ENCODE measurements at places on chromosomes 2 and 18.

GRCh38 chr18:74197705-74198341 lies 49.5 kb downstream of the TIMM21 start:
- DNase-seq, result no peak

- DNase-seq, result no peak
Observed at GRCh38 chr2:220432645-220433044, 805.2 kb downstream of the SLC4A3 start.

- DNase-seq, result no peak
Observed at GRCh38 chr2:11942178-11942569, 195.7 kb downstream of the LPIN1 start.

GRCh38 chr2:28713577-28714298 lies 37.9 kb upstream of the PPP1CB start:
- no peak for DNase-seq

- no peak for DNase-seq
Observed at GRCh38 chr2:8893978-8894820, 56.8 kb upstream of the KIDINS220 start.

GRCh38 chr2:705971-706511 lies 28.8 kb upstream of the TMEM18 start:
- DNase-seq, result no peak

DNA sequence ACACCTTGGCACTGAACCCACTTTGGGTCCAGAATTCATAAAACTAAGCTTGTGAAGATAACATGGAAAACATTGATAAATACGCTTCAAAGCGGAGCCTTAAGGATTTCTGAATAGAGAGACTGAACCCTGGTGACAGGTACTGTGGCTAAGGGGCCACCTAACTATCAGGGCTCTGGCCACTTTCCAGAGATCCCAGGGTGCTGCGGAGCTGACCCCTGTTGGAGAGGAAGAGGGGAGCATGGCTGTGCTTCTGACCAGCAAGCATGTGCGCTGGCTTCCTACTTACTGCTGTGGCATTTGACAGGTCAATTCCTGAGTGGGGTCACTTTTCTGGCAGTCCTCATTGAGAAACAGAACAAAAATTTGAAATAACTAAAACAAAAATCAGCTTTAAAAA lies 228.3 kb downstream of the NAPG start:
- no peak for DNase-seq

DNA sequence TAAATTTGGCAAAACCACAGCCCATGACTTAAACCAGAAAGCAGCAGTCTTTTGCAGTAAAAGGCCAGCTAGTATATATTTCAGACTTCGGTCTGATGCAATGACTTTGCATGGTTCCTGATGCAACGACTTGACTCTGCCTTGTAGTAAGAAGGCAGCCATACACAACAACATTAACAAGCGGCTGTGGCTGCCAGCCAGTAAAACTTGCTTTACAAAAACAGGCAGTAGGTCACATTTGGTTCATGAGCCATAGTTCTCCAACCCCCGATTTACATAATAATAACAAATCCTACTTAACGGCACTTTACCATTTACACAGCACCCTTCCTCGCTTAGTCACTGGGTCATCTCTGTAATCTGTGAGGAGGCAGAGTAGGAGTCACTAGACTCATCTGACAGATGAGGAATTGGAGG lies 410.3 kb downstream of the LRATD1 start:
- peak; percentile 30 for DNase-seq

DNA sequence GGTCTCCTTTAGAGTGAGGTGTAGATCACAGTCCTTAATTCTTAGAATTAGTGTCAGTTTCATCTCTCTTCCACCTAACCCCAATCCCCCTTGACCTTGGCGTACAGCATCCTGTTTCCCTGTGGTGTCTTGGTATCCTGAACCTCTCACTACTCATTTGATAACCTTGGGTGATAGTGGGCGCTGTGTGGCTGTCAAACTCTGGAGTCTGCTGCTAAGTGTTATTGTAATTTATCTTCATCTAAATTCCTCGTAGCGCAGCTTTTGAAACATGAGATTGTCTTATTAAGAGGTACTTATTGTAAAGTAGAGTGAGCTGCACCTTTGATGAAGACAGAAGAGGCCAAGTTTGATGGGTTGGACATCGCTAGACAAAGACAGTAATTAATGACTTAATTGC lies 222.6 kb upstream of the SPRED2 start:
- no peak for DNase-seq

GRCh38 chr18:79421275-79421857 lies 25.6 kb downstream of the NFATC1 start:
- no peak for DNase-seq

GRCh38 chr2:156792242-156792840 lies 356.2 kb downstream of the GPD2 start:
- DNase-seq, result no peak

DNA sequence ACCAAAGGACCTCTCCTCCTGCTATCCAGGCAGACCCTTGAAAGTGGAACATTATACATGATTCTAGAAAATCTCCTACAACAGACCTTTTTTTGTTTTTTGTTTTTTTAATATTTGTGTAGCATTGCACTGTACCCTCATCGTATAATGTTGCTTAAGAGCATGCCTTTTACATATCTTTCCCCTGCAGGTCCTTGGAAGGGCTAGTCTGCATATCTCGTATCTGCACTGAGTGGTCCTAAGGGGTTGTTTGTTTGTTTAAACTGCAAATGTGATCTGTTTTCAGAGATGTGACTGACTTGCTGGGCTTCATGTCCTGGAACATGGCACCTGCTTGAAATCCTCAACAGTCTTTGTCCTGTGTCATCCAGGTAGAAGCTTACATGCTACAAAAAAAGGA lies 204.1 kb downstream of the FAM210A start:
- no peak for DNase-seq

- no peak for DNase-seq
Observed at GRCh38 chr18:59704146-59704545, 6.9 kb upstream of the CCBE1 start.

DNA sequence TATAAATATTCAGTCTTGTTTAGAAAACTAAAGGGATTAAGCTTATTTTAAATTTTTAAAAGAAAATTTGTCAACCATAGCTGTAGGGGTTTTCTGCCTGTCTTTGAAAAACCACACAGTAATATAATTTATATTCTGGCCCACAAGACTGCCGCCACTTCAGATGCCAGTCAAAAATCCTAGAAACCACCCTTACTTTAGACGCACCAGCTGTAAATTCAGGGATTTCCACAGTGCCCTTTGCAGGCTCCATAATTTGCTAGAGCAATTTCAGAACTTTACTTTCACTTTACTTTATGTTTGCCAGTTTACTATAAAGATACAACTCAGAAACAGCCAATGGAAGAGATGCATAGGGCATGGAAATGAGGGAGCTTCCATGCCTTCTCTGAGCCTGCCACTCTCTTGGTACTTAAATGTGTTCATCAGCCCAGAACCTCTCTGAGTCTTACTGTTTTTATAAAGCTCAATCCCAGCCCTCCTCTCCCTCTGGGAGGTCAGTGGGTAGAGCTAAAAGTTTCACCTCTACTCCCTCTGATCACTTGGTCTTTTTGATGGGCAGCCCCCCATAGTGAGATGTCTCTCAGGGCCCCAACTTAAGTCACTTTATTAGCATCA lies 63.3 kb downstream of the KYNU start:
- DNase-seq, result no peak

DNA sequence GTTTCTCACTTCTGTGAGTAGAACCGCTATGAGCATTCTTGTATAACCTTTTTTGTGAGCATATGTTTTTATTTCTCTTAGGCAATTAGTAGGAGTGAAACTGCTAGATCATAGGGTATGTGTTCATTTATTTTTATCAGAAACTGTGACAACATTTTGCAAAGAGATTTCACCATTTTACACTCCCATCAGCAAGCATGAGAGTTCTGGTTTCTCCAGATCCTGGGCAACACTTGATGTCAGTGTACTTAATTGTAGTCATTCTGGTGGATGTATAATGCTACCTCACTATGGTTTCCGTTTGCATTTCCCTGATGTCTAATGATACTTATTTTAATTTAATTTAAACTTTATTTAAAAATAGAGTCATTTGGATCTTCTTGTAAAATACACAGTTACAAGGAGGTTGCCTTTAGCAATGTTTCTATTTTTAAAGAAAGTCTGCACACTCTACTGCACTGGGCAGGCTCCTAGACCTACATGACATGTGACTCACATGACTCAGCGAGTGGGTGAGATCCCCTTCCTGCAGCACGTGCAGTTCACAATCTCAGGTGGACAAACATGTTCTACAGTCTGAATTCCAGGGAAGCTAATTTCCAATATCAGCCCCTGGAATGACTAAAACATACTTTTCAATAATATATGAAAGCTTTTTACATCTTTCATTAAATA lies 127.0 kb upstream of the BCL2L11 start:
- no peak for DNase-seq

DNA sequence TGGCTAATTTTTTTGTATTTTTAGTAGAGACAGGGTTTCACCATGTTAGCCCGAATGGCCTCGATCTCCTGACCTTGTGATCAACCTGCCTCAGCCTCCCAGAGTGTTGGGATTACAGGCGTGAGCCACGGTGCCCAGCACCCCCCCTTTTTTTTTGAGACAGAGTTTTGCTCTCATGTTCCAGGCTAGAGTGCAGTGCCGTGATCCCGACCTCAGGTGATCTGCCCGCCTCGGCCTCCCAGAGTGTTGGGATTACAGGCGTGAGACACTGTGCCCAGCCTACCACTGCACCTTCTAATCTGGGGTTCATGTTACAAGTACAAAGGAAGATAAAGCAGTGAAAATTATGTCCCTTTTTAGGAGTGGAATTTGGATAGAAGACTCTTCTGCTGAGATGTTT lies 41.5 kb upstream of the CABLES1 start:
- DNase-seq, result no peak

- DNase-seq, result no peak
Observed at GRCh38 chr2:200708943-200709342, 102.8 kb upstream of the BZW1 start.

- peak; percentile 41 for DNase-seq
Observed at GRCh38 chr2:200479692-200480265, 30.1 kb downstream of the KCTD18 start.

GRCh38 chr2:228731517-228731916 lies 539.6 kb downstream of the PID1 start:
- DNase-seq, result no peak

DNA sequence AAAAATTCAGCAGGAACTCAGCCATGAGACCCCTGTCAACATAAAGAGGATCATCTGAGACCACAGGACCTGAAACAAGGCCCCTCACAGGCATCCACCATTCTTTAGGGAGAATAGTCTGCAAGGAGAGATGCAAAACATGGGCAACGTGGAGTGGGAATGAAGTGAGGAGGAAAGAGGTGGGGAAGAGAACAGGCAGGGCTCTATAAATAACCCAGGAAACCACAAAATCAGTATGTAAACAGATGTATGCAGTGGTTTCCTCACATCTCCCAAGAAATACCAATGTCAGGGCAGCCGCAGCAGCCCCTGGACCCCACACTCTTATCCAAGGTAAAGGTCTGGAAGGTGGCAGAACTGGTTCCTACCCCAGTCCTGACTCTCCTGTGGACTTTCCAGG lies 168.5 kb downstream of the EN1 start:
- no peak for DNase-seq

GRCh38 chr18:24006712-24007313 lies 7.7 kb upstream of the TTC39C start:
- DNase-seq, result no peak

DNA sequence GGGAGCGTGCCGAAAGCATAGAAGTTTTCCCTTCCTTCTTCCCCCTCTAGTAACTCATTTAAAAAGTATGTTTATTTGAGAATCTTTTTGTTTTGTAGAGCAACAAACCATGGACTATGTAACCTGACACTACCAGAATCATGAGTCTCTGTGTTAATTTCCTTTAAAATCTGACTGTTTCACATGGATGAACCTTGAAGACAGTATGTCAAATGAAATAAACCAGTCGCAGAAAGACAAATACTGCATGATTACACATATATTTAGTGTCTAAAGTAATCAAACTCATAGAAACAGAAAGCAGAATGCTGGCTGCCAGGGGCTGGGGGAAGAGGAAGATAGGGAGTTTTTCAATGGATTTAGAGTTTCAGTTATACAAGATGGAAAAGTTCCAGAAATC lies 32.3 kb downstream of the PTPN2 start:
- DNase-seq, result no peak

GRCh38 chr2:213806125-213806726 lies 522.0 kb downstream of the SPAG16 start:
- DNase-seq, result no peak

- no peak for DNase-seq
Observed at GRCh38 chr18:77099485-77100370, 32.9 kb downstream of the MBP start.

- DNase-seq, result no peak
Observed at GRCh38 chr18:36432880-36433555, 135.5 kb downstream of the FHOD3 start.

DNA sequence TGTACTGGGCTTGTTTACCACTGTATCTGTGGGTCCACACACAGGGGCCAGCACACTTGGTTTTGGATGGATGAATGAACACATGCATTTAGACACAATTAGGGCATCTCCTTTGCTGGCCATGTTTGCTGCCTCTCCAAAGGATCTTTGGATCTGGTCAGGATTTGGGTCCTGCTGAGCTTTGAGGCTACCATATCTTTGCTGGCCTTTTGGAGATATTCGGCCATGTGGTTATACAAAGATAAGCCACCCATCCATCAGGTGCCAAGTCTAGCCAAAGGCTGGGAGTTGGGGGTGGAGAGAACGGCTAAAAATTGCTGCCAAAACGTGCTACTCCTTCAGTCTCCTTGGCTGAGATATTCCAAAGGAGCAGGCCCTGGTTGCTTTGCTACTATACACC lies 18.2 kb upstream of the FZD7 start:
- DNase-seq, result no peak

DNA sequence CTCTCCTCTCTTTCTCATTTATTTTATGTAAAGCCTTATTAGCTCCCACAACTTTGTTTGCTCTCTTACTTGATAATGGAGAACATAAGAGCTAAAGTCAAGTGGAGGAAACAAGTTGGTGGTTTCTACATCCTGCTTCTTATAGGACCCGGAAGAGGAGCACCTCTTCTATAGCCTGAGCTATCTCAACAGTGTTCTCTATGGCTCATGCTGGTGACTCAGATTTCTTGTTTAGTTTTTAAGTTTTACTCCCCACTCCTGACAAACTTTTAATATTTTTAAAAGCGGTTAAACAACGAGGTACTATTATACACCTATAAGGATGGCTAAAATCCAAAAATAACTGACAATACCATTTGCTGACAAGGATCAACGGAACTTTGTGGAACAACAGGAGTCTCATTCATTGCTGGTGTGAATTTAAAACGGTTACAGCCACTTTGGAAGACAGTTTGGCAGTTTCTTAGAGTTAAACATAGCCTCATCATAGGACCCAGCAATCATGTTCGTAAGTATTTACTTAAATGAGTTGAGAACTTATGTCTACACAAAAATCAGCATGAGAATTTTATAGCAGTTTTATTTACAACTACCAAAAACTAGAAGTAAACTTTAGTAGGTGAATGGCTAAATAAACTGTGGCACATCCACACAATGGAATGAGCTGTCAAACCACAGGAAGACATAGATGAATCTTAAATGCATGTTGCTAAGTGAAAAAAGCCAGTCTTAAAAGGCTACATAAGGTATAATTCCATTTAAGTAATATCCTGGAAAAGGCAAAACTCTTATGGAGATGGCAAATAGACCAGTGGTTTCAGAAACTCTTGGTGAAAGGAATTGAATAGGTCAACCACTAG lies 12.7 kb upstream of the CDC42EP3 start:
- DNase-seq, result no peak
